ENCODE measurements at places on chromosomes 5 and 9.

DNA sequence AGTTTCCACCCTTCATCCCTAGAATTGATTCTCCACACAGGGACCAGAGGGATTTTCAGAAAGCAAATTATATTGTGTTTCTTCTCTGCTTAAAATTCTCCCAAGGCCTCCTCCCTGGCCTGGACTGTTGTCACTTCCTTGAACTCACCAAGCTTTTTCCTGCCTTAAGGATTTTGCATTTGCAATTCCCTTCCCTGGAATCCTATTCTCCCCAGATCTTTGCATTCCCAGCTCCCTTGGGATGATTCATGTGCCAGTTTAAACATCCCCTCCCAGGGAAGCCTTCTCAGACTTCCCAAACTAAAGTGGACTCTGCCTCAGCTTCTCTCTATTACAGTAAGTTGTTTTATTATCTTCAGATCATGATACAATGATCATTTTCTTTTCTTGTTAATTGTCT is 35.2 kb upstream of the PDE8B start:
- DNase-seq, result no peak

GRCh38 chr9:9170439-9171134 is 1371.0 kb upstream of the DMAC1 start:
- no peak for DNase-seq

DNA sequence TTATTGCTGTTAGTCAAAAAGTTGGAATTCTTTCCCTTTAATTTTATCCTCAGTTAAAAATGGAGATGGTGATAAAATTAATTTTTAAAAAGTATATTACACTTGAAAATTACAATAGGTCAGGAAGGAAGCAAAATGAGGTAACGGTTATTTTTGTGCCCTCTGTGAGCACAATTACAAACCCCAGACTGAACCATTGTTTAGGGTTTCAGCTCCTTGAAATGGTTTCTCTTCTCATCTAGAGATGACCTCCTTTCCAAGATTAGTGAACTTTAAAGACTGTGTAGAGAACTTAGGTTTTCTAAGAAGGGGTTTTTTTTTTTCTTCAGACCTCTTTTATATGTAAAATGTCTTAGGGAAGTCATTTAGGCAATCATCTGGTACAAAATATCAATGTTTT is 126.2 kb upstream of the CHD1 start:
- DNase-seq, result no peak

GRCh38 chr9:115369322-115369957 is 251.5 kb upstream of the TNC start:
- DNase-seq, result no peak

- no peak for DNase-seq
Observed at GRCh38 chr5:158882236-158882635, 217.5 kb downstream of the EBF1 start.
